ENCODE measurements at places on chromosomes 4 and X.

DNA sequence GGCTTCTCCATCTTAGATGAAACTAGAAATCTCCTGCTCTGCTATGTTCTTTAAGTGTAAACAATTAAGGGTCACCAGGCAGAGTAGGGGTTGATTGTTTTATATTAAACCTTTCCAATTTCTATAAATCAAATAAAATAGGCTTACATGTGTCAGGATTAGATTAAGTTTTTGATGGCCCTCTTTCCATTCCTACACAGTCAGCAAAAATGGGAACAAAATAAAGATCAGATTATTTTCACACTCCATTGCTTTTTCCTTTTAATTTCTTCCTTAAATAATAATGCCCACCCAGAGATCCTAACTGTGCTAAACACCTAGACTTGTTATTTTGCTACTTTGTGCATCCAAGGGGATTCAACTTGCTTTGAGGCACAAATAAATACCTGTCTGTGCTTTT lies 381.4 kb upstream of the MAGEB16 start:
- DNase-seq, result no peak

- DNase-seq, result peak; percentile 31
Measured at GRCh38 chr4:89765966-89766365, 71.0 kb downstream of the SNCA start.

DNA sequence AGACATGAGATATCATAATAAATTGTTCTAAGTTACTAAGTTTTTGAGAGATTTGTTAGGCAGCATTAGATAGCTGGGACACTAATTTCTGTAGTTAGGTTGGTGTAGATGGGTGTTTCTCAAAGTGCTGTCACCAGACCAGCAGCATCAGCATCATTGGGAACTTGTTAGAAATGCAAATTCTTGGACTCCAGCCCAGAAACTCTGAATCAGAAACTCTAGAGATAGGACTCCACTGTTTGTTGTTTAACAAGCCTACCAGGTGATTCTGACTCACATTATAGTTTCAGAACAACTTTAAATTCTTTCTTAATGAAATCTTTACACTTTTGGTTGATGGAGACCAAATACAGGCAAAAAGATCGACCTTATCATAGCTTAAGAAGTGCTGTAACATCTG lies 173.7 kb downstream of the PABPC4L start:
- peak; percentile 17 for DNase-seq

- DNase-seq, result no peak
Measured at GRCh38 chr4:181479141-181479540, 764.1 kb upstream of the TENM3 start.

DNA sequence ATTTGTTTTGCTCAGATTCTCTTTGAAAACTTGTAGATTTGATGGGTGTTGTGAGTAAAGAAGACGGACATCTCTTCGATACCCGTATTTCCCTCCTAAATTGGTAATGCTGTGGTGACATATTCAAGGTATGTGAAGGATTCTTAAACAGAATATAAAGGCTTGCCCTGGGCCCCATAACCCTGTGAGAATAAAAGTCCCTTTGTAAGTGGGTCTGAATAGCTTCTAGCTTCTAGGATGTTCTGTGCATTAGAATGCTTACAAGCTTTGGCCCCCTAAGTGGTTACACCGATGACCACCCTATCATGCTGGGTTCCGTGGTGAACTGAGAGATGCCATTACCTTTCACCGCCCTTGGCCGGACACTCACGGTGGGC lies 574 bp upstream of the MOB1B start:
- no peak for DNase-seq
